ENCODE measurements at places on chromosomes 7 and 10.

- no peak for DNase-seq
These were observed 237.3 kb downstream of the NSUN6 start for GRCh38 chr10:18414061-18414460.

DNA sequence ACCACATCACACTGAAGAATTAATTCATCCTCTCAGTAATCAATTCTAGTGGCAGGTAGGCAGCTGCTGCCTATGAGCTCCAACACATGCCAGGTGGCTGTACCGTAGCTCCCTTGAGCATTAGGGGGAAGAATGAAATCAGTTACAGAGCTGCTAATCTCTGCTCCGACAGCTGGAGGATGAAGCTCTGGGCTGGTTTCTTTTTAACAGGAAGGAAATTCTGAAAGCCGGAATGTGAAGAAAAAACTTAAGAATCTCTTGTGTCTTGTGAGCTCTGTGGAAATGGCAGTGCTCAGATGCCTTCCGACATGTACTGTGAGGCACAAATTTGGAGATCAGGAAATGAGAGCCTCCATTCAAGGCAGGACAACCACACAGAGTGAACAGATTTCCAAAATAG is 2.8 kb upstream of the AHCYL2 start:
- no peak for DNase-seq

DNA sequence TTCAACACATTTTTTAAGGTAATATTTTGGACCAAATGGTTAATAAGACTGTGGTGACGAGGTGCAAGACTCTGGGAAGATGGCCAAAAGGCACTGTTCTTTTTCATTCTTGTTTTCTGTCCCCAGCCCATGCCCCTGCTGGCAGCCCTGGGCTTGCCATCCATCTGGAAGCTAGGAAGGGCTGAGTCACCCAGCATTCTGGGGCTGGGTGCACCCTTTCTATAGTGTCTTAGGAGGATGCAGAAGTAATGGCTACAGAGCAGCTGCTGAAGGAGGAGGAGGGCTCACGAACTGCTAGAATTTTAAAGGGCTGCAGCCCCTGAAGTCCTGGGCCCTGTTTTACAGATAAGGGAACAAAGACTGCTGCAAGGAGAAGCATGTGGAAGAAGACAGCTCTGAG is 42.8 kb upstream of the ZNF32 start:
- no peak for DNase-seq

DNA sequence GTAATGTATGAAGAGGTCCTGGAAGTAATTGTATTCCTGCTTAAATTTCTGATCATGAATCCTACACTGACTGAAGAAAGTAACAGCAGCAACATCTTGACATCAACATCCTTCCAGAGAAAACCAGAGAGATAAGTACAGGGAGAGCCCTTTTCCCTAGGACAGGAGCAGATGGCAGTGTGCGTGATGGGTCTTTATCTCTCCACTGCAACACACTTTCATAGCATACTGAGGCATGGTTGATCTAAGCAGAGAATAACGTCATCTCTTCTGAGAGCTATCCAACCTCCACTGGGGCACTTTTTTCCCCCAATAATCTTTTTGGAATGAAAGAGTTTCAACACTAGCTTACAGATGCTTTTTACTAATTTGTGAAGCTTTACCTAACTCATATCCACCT is 342 bp downstream of the OR2A25 start:
- DNase-seq = no peak

DNA sequence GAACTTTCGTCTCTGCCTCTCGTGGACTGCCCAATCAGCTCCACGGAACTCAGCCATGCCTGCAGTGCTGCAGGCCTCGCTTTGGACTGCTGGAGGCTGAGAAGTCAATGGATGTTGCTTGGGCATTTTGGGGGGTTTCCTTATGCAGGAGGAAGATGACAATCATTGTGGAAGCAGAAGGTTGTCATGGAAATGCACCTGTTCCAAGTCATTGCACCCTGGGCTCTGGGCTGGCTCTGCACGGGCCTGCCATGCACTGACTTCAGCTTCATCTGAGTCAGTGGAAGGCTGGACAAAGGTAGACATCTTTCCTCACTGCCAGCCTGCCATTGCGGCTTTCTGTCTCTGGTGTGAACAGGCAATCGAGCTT is 217.3 kb downstream of the RPS24 start:
- DNase-seq = no peak

DNA sequence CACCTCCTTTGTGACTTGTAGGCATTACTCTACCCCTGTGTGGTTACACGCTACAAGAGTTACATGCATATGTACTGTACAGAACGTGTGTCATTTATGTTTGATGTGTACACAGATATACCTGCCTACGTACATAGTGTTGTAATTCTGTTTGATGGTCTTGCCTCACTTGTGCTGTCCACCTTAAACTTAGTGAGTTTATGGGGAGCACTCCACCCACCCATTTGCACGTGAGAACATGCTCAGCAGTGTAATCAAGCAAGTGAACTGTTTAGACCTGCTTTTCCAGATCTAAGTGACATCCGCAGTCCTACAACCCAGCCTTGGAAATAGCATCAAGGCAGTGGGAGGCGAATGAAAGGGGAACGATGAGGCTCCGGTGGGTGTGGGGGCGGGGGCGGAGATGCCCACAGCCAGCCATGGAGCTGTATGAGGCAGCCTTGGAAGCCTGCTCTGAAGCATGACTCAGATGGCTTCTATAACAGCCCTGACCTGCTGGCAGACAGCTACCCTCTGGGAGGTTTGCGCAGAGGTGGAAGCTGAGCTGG is 52.1 kb downstream of the SUFU start:
- DNase-seq = no peak

DNA sequence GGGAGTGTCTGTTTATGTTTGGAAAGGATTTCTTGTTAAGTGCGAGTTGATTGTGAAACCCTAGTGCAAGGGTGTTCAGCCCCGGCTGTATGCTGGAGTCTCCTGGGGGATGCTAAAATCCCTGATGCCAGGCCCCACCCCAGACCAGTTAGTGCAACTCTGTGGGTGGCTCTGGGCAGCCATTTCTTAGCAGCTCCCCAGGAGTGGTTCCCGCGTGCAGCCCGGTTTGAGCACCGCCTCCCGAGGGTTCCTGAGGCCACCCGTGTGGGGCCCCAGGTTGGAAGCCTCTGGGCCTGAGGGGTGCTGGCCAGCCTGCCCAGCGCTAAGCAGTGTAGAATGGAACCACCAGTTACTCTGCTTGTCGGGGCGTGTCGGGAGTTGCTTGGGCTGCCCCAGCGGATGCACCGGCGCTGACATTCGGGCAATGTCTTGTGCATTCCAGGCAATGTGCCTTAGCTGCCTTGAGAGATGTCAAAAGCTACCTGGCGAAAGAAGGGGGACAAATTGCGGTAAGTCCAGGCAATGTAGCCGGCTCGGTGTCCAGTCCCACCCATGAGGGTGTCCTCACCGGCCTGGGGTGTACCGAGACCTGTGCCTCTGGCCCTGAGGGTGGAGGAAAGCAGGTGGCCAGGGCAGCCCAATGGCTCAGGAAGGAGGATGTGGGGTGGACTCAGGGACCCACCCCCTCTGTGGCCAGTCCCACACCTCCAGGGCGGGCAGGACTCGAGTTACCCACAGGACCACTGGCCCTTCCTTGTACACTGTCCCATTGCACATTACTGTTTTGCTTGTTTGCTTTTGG is 13.2 kb downstream of the PFKFB3 start:
- DNase-seq = no peak

DNA sequence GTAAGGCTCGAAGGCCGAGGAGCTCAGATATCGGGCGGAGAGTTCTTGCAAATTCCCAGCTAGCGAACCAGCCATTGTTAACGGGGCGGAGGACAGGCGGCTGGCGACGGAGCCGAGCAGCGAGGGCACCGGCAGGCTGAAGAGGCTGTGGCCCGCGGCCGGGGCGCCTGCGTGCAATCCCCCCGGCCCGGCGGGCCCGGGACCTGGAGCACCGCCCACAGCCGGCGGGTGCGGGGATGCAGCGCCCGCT is 4.1 kb downstream of the VAX1 start:
- no peak for DNase-seq

DNA sequence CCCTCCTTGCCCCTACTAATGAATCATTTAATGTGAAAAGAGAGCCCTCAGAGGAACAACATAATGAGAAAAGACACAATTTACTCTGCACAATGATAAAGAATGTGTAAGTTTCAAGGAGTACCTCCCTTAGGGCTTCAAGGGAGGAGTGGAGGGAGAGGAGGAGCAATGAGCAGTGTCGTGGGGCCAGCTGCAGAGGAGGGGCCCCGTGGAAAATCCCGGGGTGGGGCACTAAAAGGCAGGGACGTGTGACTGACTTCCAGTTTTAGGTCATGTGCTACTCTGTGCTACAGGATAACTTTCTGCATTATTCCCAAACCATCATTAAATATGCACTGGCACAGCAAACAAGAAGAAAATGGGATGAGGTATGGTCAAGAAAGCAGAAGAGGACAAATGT is 108.1 kb downstream of the ANLN start:
- DNase-seq = no peak

DNA sequence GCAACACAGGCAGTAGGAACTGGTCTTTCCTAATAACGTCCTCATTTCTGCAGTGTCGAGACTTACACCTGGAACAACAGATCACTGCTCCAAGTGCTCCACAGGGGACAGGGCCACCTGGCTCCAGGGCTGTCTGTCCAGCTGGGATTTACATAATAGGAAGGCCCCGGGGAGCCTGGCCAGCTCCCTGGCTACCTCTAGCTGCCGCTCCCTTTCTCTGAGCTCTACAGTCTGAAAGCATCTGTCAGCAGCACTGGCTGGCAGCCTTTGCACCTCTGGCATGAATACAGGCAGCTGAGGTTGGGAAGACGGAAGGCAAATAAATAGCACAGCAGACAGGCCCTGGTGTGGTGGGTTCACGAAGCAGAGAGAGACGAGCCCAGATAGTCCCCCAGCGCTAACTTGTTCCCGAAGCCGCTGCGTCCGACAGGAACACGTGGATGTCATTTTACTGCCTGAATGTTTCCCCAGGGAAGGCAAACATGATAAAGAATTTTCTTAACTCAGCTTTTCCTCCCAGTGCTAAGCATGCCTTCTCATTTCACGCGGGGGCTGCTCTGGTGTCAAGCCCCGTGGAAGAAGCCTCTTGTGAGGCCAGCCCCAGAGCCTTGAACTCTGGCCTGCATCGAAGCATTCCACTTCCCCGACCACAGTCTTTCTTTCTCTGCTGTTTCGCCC is 105.4 kb downstream of the ITIH5 start:
- DNase-seq = no peak

DNA sequence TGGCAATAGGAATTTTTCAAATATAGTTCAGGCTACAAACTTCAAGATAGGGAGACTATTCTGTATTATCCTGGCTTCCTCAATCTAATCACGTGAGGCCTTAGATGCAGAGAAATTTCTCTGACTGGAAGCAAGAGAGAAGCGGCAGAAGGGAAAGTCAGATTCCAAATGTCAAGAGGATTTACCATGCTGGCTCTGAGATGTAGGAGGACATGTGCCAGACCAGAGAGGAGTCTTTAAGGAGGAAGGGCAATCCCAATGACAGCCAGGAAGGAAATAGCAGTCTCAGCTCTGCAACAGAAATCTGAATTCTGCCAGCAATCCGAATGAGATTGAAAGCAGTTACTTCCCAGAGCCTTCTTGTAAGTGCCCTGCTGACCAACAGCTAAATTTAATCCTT is 57.4 kb downstream of the NUTM2E start:
- no peak for DNase-seq

GRCh38 chr10:14660831-14661230 is 113.9 kb downstream of the FAM107B start:
- DNase-seq = no peak

DNA sequence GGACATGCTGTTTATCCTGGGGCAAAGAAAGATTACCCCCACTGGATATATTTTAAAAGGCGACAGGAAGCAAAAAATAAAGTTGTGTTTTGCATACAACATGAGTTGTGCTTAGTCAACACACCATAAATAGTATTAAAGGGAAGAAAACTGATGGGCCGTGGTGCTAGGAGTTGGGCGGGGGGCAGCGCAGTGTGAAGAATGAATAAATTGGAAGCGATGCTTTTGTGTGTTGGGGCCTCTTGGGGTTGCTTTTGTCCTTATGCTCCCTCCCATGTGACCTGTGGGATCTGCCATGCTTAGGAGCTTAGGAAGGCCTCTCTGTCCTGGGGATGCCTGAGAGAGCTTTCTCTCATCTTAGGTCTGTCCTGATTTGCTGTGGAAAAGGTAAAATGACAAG is 35.0 kb upstream of the AGR3 start:
- no peak for DNase-seq

- no peak for DNase-seq
These were observed 12.3 kb downstream of the AOAH start for GRCh38 chr7:36712015-36712414.

- DNase-seq = no peak
These were observed 9.6 kb downstream of the PYROXD2 start for GRCh38 chr10:98405422-98405821.

DNA sequence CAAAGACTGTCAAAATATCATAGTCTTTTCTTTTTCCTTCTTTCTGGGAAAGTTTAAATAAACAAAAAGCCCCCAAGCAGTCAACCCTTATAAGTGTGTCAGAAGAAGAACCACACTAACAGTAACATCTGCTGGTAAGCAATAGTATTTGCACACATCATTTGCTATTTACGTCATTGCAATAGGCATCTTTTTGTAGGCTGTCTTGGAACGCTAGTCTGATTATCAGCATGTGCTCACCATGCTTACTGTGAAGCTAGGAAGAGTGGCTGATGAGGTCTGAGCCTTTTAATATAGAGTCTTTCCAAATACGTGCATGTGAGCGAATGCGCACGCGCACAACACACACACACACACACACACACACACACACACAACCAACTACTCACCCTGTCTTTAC is 599.0 kb upstream of the TPK1 start:
- DNase-seq = no peak

DNA sequence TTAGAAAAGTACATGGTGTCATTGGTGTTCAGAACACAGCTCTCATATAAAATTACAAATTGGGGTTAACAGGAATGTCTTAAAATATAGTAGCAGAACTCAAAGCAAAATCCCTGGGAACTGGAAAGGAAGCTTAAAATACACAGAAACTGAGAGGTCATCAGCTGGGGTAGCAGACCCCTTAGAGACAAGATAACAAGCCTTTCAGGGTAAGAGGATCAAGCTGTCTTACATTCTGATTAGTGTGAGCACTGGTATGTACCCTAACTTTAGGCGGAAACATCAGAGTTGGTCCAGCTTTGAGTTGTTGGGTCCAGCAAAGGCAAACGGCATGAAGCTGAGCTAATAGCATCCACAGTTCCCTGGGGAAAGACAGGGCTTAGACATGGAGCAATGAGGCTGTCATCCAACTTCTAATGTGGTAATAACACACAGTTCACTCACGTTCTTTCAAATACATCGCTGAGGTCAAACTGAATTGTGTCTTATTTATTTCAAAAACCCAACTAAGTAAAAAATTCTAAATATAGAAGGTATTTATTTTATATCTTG is 32.6 kb downstream of the ARHGAP21 start:
- DNase-seq = no peak

- no peak for DNase-seq
These were observed 34.3 kb upstream of the HERPUD2 start for GRCh38 chr7:35729061-35729783.
